ENCODE measurements at places on chromosomes 3 and 15. TPM values are rescaled to one million over a fixed set of nuclear protein-coding genes. Genes with fewer than 3 reads are reported as not detected.
A peak's percentile ranks its signal among the peaks of the same experiment; 100 is the strongest.

DNA sequence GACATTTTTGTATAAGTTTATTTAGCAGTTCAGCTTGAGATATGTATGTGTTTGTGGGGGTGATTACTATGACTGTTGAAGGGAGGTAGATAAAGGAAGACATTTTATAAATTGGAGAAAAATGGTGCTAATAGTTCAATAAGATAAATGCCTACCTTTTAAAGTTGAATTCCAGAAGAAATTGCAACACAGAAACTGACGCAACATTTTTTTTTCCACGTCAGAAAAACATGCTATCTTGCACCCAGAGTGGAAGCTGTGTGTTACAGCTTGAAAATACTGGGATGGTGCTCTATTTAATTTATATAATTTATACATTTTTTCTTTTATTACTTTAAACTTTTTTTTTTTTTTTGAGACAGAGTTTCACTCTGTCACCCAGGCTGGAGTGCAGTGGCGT, 171.7 kb downstream of the WNT5A start:
- DNase-seq, result no peak

GRCh38 chr3:196218155-196218712, 1.9 kb downstream of the SLC51A start:
- peak; percentile 48 for DNase-seq

GRCh38 chr3:46868287-46868686, 5.0 kb upstream of the MYL3 start:
- DNase-seq, result no peak

DNA sequence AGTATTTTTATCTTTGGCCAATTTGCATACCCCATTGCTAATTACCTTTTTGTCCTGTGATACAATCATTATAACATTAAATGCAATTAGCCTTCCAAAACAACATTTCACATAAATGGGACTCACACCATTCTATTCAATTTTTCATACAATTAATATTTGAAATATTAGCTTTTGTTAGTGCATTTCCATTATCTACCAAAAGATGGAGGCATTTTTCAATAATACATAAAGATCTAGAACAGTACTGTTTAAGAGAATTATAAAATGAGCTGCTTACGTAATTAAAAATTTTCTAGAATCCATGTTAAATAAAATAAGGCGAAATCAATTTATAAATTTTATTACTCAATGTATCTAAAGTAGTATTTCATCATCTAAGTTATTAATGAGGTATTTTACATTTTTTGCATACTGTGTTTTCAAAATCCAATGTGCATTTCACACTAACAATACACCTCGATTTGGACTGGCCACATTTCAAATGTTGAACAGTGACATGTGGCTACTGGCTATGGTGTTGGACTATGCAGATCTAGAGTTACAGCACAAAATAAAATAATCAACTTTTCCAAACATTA, 74.3 kb downstream of the TJP1 start:
- no peak for DNase-seq

DNA sequence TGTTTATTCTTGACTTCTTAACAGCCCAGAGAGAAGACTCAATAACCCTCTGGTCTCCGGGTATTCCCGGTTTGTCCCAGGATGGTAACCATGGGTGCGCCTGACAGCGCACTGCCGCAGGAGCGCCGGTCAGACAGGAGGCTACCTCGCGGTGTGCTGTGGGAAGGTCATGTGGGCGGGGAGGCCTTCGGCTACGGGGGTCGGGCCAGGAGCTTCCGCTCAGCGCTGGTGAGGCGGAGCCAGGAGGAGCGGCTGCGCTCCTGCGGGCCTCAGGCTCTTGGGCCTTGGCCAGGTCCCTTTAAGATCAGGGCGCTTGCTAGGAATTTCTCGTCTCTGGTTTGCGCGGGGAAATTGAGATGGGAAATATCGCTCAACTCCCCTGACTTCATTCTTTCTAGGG, 182.3 kb upstream of the NDN start:
- no peak for DNase-seq

- DNase-seq, result no peak
Measured at GRCh38 chr3:161355508-161355907, 15.8 kb downstream of the SPTSSB start.

DNA sequence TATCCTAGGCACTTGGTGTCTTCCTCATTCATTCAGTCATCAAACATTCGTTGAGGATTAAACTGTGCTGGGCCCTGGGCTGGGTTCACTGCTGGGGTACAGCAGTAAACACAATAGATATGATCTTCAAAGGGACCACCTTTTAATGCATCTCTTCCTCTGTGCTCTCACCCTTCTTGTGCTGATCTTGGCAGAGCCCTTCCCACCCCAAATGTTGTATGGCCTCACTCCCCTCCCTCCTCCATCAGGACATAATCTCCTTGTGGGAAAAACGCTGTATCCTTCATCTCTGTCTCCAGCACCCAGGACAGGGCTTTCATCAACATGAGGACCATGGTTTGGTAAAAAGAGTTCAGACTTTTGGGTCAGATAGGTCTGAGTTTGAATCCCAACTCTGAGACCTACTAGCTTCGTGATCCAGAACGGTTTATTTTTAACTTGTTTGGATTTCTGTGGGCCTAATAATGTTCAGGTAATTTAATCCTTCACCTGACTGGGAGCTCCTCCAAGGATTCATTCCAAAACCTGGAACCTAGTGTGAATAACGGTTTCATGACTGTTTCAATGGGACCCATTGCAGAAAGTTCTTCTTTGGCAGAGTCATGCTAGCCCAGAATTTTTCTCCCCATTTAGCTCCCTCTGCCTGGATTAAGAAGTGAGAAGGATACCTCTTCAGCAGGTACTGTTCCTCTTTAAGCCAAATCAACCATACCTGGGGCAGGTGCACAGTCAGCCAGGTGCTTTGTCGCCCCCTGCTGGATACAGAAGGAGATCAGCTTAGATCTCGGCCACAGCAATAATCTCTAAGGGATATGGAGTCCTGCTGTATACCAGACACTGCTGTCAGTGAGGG, 5.2 kb upstream of the WNT7A start:
- DNase-seq, result peak; percentile 72

DNA sequence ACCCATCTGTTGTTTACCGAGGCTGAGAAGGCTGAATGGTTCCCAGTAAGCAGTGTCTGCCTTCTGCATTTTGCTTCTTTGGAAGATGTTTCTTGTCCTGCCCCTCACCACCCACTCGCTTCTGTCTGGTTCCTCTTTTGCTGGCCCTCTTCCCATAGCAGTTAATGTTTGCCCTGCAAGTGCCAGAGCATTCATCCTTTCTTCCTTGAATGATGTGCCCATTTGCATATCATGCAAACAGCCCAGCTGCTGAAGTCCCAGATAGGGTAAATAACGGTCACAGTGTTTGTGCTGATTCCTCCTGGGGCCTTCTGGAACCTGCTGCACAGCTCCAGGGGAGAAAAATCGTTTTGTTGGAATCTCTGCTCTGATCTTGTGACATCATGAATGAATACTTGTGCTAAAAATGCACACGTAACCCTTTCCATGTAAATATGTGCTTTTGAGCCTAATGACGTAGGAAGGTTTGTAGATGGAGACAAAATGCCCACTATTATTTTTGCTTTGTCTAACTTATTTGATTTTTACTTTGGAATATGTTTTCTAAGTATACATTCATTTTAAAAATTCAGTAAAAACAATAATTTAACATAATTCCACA, 381.0 kb downstream of the SOX2 start:
- no peak for DNase-seq

DNA sequence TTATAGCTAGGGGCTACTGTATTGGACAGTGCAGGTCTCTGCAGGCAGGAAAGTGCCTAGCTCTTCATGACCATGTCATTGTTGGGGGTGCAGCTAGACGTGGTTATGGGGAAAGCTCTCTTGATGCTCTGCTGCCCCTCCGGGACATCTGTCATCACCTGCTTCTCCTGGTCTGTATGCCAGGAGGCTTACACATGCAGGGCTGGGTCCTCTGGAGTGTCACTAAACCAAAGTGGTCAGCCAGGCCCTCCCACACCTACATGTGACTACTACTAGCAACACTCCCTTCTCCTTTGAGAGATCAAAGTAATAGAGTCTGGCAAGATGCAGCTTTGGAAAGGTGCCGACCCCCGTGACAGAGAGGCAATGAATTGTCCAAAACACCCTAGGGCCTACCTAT, 98.5 kb downstream of the SST start:
- no peak for DNase-seq

- no peak for DNase-seq
Measured at GRCh38 chr3:32246079-32246675, 7.7 kb downstream of the CMTM8 start.

- DNase-seq, result no peak
Measured at GRCh38 chr3:73273341-73273740, 211.9 kb downstream of the EBLN2 start.

- no peak for DNase-seq
Measured at GRCh38 chr3:48397767-48398681, 26.0 kb downstream of the FBXW12 start.

DNA sequence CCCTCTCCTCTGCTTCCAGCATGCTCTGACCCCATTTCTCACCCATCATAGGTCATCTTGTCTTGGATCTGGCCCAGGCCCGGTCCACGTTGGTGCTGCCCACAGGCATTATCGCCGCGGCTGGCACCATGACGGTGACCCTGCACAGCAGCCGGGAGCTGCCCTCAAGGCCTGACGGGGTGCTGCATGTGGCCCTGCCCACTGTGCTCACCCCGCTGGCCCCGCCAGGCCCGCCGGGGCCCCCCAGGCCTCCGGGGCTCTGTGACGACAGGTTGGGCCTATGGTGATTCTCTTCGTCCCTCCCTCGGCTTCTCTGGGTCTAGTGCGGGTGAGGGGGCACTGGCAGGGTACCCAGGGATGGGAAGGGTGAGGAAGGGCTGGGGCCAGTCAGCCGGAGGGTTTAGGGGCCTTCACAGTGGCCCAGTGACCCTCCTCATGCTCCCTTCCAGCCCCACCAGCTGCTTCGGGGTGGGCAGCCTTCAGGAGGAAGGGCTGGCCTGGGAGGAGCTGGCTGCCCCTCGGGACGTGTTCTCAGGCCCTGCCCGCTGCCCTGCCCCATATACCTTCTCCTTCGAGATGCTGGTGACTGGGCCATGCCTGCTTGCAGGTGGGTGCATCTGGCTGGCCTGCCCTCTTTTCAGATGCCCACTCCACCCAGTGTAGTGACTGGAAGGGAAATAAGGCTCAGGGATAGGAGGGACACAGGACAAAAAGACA, 3.9 kb downstream of the VWA5B2 start:
- DNase-seq, result no peak

DNA sequence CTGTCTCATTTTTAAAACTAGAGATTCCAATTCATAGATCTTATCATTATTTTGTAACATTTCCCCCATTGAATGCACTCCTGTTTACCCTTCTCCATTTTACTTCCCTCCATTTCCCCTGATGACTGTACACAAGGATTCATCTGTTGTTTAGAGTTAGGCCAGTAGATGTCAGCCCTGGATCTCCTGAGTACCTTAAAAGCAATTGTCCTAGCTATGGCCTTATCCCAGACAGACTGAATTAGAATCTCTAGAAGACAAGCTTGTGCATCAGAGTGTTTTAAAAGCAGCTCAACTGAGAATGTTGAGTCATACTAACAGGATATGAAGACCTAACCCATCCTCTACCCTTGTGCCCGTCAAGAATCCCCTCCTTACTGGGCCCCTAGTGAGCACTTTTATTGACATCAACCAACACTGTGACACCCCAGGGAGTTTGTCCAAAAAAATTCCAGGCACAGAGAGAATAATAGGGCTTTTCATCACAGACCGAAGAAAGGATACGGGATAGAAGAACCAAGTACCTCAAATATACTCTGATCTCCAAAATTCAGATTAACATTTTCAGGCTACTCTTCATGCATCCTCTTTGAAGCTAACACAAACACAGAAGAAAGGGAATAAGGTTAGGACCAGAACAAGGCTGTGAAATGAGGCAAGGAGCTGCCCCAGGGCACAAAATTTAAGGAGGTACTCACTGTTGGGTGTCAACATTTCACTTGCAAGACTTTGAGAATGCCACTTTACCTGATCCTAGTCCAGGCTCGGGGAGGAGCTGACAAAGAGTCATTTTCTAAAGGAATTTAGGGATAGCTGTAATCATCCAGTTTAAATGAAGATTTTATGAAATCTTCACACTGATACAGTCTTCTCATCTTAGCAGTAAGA, 17.1 kb downstream of the ZBED2 start:
- DNase-seq, result no peak

DNA sequence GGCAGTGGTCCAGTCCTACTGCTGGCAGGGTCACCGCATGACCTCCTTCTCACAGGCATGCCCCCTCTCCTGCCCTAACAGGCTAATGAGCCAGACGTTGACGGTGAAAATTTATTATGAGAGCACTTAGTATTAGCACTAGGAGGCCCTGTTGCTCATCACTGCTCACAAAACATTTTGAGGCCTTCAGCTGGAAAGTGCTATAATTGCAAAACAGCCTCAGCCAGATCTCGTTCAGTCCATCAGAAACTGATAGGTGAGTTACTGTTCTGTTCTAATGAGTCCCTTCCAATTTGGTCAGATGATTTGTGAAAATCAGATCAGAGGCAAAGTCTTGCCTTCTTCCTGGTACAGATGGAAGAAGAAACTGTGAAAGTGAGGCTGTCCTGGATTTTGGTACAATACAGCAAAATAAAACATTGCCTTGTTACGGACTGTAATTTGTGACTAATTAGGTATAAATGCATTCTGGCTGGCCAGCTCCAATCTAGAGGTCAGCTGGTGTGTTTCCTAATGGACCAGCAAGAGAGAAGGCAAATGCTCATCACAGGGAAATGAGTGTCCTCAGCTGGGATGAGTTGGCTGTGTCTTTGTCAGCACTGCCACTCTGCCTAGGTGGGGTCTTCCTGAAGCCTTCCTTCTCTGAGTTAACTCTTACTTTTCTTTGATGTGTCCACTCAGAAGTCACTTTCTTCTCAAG, 316.8 kb downstream of the CHST2 start:
- no peak for DNase-seq

GRCh38 chr15:79294075-79294474, 11.6 kb downstream of the ANKRD34C start:
- DNase-seq, result no peak

DNA sequence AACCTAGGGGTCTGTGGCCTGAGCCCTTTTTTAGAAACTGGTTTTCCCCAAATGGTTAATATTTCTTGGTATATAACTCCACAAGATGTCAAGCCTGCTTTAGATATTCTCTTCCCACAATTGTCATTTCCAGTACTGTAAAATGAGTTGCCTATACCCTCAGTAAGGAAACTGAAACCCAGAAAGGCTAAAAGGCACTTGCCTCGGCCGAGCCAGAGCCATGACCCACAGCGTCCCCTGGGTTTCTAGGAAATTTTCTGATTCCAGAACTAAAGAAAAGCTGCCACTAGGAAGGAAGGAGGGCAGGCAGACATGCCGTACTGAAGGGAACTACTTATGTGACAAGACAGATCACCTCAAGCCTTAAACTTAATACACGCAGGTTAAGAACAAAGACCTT, 59.1 kb downstream of the ATP8B4 start:
- no peak for DNase-seq

The COL6A5 gene
- 0.14 TPM for total RNA-seq

The GPR149 gene
- total RNA-seq, result 0.14 TPM

The GOLGA8H gene
- total RNA-seq, result 0.77 TPM

The AHSG gene
- total RNA-seq, result 0.27 TPM

The PLA2G4D gene
- total RNA-seq, result not detected

The ARL6IP5 gene
- total RNA-seq, result 38.5 TPM

The HTR3E gene
- total RNA-seq, result not detected

The FANCD2 gene
- 17.7 TPM for total RNA-seq

The SLC28A1 gene
- total RNA-seq, result 0.31 TPM

The SEC11A gene
- 185 TPM for total RNA-seq

The SUCNR1 gene
- total RNA-seq, result 0.75 TPM

The OR5K4 gene
- not detected for total RNA-seq

The CPA3 gene
- not detected for total RNA-seq
